HuH-7 (cell line): ENCODE measurements at places on chromosomes 5 and 9.

DNA sequence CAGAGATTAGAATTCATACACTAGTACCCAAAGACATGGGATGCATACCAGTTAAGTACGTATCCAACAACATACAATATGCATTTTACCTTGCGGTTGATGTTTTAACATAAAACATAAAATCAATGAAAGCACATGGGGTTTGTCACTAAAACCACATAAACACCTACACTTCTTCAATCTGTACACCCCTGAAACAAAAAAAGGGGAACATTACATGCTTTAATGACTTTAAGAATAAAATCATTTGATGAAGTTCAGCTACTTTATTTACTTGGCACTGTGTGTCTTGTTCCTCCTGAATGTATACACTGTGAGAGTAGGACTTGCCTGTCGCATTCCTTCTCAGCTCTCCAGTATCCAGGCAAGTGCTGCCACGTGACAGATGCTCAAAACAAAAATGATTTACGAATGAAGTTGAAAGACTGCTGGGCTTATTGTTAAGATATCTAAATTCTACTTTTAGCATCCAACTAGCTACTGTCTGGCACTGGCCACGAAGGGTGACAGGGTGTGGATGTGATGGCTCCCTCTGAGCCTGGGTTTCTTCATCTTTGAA lies 21.0 kb downstream of the TNFSF15 start:
- no peak for DNase-seq

GRCh38 chr5:150700594-150701377 lies at the start of gene RBM22:
TSS of gene RBM22 (minus strand) at chr5:150701062. CDS start at chr5:150700985, 77 bp downstream.
- peak; percentile 65 for DNase-seq

GRCh38 chr9:116733010-116733641 lies 46.0 kb downstream of the TRIM32 start:
- no peak for DNase-seq

GRCh38 chr5:146015001-146015400 lies 78.6 kb downstream of the SH3RF2 start:
- no peak for DNase-seq

DNA sequence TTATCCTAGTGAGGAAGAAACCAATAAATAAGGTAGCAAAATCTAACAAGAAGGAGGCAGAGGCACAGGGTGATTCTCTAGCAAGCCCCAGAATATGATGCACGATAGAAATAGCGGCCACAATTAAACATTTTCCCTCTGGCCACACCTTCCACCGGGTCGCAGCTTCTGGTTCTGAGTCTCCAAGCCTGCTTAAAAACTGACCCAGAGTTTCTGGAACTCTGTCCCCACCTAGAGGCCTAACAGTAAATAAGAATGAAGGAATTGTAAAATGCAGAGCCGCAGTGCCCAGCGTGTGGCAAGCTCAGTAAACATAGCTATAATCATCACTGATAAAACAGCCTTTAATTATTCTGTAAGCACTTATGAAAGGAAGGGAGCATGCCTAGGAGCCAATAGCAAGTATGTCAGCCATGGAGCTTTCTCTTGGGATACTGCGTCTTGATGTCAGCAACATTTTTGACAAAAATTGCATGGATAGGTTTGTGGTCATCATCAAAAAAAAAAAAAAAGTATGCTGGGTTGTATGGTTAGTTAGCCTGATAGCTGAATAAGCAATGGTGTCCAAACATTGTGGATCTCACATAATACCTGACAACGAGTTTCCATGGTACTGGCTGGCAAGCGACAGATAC lies 465.5 kb downstream of the DNAH5 start:
- peak; percentile 30 for DNase-seq

GRCh38 chr5:10448754-10449360 lies 7.2 kb downstream of the ROPN1L start:
- DNase-seq, result no peak

GRCh38 chr5:5318426-5319190 lies 103.9 kb upstream of the ICE1 start:
- no peak for DNase-seq

- DNase-seq, result no peak
These were observed 32.7 kb upstream of the ENHO start for GRCh38 chr9:34555500-34555899.

GRCh38 chr9:11323457-11323856 lies 710.7 kb upstream of the PTPRD start:
- no peak for DNase-seq

GRCh38 chr9:20604562-20604961 lies 17.7 kb downstream of the MLLT3 start:
- no peak for DNase-seq

- DNase-seq, result no peak
These were observed 63.9 kb downstream of the CETN3 start for GRCh38 chr5:90345684-90346083.

DNA sequence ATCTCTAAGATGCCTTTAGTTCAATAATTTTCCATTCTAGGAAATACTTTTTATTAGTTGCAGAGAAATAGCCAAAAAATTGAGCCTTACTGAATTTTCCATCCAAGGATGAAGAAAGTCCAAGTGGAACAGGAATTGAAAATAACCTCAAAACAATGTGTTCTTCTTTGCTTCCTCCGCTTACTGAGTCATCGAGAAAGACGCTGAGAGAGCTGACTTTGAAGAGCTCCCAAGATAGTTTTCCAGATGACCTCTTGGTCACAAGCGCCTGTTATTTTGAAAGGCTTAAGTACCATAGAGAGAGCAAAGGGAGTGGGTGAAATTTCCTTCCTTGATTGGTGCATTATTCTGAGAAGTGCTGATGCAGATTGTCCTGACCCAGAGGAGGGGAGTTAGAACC lies 253.5 kb upstream of the ATP10B start:
- DNase-seq, result no peak

GRCh38 chr9:87498811-87499360 lies 1.2 kb downstream of the DAPK1 start:
- DNase-seq, result no peak

GRCh38 chr5:42267091-42267490 lies 156.1 kb upstream of the GHR start:
- DNase-seq, result no peak

GRCh38 chr5:53473633-53474032 lies 6.8 kb upstream of the FST start:
- no peak for DNase-seq

GRCh38 chr5:103434057-103434456 lies 128.5 kb downstream of the NUDT12 start:
- DNase-seq, result no peak

GRCh38 chr5:62111428-62111827 lies 194.6 kb upstream of the KIF2A start:
- no peak for DNase-seq

GRCh38 chr9:85142968-85143367 lies 473.4 kb downstream of the NTRK2 start:
- DNase-seq, result peak; percentile 13

DNA sequence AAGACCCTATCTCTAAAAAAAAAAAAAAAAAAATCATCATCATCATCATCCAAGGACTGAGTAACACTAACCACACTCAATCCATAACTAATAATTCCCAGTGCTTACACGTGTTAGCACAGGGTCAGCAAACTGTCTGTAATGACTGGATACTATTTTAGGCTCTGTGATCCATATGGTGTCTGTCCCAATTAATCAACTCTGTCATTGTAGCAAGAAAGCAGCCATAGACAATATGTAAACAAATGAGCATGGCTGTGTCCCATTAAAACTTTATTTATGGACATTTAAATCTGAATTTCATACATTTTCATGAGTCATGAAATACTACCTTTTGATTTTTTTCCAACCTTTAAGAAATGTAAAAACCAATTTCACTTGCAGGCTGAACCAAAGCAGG lies 148.4 kb downstream of the SIL1 start:
- no peak for DNase-seq

DNA sequence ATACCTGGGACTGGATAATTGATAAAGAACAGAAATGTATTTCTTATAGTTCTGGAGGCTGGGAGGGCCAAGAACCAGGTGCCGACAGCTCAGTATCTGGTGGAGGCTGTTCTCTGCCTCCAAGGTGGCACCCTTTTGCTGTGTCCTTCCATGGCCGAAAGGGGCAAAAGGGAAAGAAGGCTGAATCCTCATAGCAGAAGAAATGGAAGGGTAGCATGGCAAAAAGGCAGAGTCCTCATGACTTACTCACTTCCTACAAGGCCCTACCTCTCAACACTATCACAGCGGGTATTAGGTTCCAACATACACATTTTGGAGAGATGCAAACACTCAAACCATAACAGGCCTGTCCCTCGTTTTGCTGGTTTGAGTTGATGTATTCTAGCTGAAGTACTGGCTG lies 25.1 kb upstream of the MED10 start:
- DNase-seq, result no peak

- DNase-seq, result no peak
These were observed 11.9 kb downstream of the ROPN1L start for GRCh38 chr5:10453545-10453944.

DNA sequence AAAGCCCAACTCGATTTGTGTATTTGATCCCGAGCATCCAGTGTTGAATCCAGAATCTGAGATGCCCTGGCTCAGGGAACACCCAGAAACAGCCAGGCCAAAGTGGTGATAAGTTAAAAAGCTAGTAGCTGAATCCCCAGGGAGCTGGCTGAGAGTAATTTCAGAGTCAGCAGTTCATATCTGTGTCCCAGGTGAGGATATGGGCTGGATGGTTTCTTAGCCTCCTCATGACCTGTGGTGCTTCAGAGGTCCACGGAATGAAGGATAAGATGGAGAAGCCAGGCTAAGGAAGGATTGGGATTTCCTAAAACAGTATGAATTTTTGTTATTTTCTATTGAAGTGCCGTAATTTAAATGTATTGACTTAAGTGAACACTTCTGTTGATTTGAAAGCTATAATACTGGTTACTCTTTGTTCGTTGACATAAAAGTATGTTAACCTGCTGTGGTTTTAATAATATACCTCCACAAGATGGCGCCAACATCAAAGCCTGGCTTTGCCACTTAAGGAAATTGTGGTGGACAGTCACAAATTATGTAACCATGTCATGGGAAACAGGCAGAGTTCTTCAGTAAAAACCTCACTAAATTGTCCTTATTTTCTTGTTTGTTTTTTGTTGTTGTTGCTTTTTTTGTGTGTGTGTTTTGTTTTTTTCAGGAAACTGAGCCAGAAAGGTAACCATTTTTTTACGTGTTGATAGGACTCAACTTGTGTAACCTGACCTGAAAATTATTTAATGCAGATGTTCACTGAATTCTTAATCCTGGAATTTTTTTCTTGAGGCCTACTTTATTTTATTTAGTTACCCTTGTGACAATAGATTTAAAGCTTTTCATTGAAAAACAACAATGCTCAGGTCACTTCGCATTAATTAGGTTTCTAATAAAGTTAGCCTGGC lies 11.4 kb downstream of the MTAP start:
- no peak for DNase-seq

DNA sequence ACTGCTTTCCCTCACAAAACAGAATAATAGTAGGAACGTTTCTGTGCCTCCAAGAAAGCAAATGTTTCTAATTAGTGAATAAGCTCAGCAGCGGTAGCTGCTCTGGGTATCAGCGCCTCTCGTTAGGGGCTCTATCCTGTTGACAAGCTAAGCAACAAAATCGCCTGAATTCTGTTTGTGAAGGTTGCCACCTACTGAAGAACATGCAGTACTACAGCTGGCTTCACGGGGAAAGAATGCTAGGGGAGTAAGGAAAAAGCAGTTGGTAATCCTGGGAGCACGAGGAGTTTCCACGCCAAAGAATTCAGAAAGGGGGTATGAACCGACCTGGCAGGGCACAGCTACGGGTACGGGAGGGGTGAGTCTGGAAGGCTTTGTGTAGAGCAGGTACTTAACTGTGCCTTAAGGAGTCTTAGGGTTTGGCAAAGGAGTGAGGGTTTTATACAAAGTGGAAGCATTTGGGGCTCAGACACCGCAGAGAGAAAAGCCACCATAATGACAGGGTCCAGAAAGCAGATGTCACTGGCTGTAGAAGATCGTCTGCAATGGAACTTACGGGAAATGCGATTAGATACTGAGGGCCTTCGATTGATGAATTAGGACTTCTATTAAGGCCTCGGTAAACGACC lies 171.7 kb downstream of the TTC39B start:
- peak; percentile 50 for DNase-seq

- DNase-seq, result no peak
These were observed 8.3 kb downstream of the ADRB2 start for GRCh38 chr5:148834689-148835088.

DNA sequence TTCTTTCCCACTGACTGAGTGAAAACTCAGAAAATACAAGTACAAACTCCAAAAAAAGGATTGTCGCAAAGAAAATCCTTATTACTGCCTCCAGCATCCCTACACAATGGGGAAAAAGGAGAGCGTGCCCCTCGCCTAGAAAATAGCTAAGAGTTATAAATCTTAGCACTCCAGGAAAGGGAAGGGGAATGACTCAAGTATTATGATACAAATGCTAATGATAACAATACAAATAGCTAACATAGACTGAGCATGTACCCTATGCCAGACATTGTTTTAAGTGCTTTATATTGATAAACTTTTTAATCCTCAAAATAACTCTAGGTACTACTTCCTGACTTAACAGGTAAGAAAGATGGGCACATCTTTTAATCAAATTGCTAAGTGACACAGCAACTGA lies 70.8 kb upstream of the VCAN start:
- DNase-seq, result no peak

- no peak for DNase-seq
These were observed 30.6 kb upstream of the ANKRD33B start for GRCh38 chr5:10533226-10533625.

DNA sequence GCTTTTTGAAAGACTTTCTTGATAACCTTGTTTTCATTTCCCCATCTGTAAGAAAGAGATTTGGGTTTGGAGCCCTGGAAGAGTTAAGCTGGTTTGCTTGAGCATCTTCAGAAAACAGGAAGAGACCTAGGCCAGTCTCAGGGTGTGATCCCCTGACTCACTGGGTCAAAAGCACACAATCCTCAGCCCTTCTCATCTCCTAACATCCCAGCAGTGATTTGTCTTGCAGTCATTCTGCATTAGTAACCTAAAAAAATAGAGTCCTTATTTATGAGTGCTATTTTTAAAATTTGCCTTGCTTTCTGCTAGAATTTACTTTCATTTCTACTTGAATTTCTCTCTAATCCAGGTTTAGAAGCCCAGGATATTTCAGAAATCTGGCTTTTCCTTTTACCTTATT lies 16.4 kb upstream of the ARSB start:
- no peak for DNase-seq

- DNase-seq, result no peak
These were observed 639 bp downstream of the AMACR start for GRCh38 chr5:34007201-34007620.

- DNase-seq, result no peak
These were observed 82.9 kb downstream of the RXRA start for GRCh38 chr9:134408939-134409737.

- no peak for DNase-seq
These were observed 48.6 kb downstream of the ANXA2R start for GRCh38 chr5:42991404-42992087.

DNA sequence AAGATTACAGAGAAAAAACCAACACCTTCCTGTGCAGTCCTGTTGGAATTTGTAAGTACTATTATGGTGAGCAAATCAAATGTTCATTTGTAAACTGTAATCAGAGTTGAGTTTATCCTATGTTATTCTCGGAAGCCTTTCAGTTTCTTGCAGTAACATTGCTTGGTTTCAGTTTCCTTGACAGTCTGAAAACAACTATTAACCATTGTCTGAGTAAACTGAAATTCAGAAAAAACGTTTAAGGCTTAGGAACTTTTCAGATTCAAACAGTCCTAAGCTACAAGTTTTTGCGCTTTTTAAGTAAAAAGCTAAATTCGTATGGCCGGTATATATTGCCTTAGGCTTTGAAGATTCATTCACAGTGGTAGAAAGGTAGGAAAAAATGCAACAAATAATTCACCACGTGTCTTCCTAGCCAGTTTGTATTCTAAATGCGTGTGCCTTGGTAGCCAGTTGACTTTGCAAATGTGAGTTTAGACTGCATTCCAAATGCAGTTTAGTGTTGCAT lies 2.5 kb downstream of the GPBP1 start:
- no peak for DNase-seq
